Activated naive CD4-positive, alpha-beta T cell treated with Interleukin-2 at 50 U/mL for 16 hours (primary cell): ENCODE measurements at places on chromosomes 1 and 21.

GRCh38 chr1:218367118-218367517 is 22.0 kb downstream of the TGFB2 start:
- DNase-seq, result no peak

- peak; percentile 76 for DNase-seq
Observed at GRCh38 chr1:154567386-154568156, at the start of gene CHRNB2. Gene CHRNB2, plus strand, starts transcription at chr1:154567778. Its CDS starts 267 bp downstream, at chr1:154568045.

GRCh38 chr1:223642237-223642636 is 23.3 kb downstream of the CAPN8 start:
- DNase-seq, result no peak

DNA sequence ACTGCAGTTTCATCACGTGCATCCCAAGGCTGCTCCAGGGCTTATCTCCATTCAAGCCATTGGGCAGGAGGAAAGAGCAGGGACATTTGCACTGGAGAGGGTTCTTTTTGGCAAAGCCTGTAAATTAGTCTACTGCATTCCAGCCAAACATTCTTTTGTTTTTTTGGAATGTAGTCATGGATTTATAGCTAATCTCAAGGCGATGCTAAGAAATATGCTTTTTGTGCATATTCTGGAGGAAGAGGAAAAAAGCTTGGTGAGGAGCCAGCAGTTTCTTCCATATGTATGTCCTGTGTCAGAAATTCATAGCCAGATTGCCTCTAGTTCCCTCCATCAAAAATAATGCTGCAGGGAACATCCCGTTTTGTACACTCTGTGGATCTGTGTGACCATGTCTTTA is 221.4 kb downstream of the BACH1 start:
- no peak for DNase-seq

GRCh38 chr1:246932366-246932700 is 585 bp upstream of the AHCTF1 start:
- DNase-seq, result no peak

DNA sequence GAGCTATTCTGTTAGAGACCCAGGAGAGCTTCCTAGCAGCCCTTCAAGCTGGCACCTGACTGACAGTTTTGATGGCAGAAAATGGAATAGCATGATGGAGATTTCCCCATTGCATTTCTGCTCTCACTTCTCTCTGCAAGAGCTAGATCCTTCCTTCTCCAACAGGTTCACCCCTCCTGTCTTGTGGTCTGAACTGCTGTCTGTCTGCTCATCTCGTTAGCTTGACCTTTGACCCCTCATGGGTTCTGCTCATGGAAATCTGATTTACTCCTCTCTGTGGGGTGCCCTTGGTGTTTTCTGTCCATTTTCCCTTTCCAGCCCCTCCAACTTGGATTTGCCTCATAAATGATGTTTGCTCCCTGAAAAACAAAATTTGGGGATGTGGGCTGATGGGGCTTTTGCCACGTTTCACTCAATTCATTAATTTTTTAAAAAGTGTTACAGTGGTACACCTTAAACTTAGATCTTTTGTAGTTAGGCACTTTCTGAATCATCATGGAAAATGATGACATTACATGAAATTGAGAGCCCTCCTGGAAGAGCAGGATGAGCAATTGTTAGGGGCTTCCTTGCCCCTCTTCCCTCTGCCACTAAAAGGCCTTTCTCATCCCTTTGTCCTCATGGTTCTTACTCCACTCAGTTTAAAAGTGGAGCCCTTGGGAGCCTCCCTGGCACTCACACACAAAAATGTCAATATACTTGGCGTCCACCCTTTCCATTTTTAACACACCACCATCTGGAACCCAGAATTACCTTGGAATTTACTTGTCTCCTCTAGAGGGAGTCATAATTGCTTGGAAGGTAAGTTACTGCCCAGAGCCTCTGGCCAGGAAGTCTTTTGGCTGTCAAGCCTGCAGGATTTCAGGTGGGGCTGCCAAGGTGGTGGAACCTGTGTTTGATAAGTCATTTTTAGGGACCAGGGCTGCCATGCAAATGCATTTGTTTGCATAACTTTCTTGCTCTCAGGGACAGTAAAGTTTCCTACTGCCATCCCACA is 31.9 kb upstream of the IL19 start:
- no peak for DNase-seq

- no peak for DNase-seq
Observed at GRCh38 chr1:57696043-57696442, 272.2 kb upstream of the DAB1 start.

DNA sequence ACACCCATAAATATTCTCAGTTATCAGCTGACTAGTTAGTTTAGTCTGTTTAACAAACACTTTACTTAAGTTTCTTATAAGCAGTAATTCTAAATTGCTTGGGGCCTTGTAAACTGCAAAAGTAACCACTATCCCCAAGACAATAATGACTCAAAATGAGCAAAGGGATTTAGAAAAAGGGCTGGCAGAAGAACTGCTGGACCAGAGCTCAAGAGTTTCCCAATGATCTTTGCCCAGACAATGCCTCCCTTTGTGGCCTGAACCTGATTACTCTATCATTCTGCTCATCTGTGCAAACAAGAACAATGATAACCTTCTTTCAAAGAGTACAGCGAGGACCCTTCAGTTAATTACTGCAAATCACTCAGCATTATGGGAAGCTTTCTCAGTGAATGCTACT is 123.5 kb downstream of the TIAM1 start:
- DNase-seq, result no peak

GRCh38 chr1:23367451-23367790 is 2.2 kb downstream of the ZNF436 start:
- DNase-seq, result no peak

GRCh38 chr1:35914717-35915116 is 16.2 kb upstream of the AGO3 start:
- no peak for DNase-seq

DNA sequence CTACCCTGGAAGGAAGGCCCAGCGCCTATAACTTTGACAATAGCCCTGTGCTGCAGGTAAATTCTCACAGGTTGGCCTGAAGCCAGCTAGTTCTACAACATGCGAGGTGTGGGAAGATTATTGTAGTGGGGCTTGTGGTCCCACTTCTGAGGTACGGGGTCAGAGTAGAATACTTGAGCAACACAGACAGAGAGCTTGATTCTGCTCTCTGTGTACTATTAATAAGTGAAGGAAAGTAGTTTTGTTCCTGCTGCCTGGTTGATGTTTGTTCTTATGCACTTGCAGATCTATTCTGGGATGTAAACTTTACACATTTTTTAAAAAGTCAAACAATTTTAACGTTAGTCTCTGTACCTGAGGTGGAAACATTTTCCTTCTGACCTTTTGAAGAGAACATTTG is 80.4 kb downstream of the LAMC1 start:
- no peak for DNase-seq

DNA sequence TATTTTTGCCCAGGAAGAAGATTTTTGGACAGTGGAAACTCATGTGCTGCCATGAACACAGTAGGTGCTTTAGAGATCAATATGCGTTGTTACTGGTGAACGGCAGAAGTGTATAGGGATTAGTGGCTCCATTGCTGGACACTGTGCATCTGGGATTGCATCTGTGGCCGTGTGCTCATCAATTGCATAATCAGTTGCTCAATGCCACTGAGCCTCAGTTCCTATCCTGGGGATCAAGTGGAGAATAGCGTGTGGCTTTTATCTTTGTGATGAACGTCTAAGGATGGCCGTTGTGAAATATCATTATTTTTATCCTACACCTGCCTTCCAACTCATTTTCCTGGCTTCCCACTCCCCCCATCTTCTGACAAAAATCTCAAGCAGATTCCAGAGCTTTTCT is 5.4 kb downstream of the TNN start:
- DNase-seq, result no peak

- no peak for DNase-seq
Observed at GRCh38 chr1:91701472-91701869, 184.5 kb downstream of the TGFBR3 start.

DNA sequence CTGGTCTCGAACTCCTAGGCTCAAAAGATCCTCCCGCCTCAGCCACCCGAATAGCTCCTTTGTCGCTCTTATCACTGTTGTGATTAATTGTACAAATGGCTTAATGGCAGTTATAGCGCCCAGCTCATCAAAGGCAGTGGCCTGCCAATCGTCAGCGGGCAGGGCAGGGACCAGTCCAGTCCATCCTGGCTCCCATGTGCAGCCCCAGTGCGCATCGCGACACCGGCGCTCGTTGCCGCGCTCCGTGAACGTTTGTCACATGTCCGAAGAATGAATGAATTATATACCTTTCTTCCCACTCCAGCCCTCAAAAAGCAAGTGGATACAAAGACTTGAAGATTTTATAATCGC is 18.4 kb downstream of the MTX1 start:
- DNase-seq, result peak; percentile 53

- DNase-seq, result no peak
Observed at GRCh38 chr1:66312271-66312990, 221.5 kb upstream of the SGIP1 start.

DNA sequence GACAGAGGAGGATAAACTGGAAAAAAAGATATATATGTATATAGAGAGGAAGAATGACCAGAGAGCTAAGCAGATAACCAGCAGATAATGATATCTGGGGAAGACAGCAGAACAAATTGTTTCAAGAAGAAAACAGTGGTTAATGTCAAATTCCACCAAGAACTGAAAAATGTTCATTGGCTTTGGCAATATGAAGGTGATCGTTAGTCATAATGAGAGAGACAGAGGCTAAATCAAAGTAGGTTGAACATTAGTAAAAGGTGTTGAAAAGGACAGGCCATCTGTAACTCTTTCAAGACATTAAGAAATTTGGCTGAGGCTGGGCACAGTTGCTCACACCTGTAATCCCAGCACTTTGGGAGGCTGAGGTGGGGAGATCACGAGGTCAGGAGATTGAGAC is 25.3 kb upstream of the CR2 start:
- DNase-seq, result no peak

DNA sequence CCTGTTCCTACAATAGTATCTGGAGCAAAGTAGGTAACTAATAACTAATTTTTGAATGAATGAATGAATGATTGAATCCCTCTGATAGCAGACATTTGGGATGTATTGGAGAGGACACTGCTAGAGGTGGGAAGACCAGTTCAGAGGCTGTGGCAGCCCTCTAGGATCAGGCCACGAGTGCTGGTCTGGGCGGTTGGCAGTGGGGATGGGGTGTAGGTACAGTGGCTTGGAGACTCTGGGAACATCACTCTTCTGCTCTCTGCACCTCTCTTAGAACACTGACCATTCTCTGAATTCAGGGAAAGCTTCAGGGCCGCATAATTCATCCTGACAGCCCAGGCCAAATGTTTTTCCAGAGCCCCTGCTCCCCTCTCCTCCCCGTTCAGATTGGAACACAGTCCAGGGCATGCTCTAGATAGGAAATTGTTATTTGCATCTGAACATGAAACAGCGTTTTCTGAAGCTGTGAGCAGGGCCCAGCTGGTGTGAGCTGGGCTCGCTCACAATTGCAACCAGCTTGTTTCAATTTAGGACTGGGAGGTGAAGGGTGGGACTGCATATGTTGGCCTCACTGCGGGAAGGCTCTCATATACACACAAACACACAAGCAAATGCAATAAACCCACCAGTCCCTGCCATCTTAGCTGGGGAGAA is 253.1 kb upstream of the USP24 start:
- DNase-seq, result no peak

- no peak for DNase-seq
Observed at GRCh38 chr1:12342401-12343003, 112.7 kb downstream of the VPS13D start.

- no peak for DNase-seq
Observed at GRCh38 chr1:200437556-200438203, 27.8 kb upstream of the ZNF281 start.

DNA sequence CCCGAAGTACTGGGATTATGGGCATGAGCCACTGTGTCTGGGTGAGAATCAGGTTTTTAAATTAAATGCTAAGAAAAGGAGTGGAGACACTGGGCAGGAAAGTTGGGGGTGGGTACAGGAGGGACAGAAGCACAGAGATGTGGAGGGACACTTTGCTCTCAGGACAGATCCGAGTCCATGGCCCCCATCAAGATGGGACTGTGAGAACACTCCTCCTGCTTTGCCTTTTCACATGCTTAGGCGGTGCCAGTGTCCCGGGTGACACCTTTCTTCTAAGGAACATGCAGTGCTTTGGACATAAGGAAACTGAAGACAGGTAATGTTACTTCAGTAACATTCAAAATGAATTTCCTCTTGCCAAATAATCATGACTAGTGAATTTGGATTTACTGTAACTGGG is 16.7 kb downstream of the SLC25A33 start:
- DNase-seq, result no peak

DNA sequence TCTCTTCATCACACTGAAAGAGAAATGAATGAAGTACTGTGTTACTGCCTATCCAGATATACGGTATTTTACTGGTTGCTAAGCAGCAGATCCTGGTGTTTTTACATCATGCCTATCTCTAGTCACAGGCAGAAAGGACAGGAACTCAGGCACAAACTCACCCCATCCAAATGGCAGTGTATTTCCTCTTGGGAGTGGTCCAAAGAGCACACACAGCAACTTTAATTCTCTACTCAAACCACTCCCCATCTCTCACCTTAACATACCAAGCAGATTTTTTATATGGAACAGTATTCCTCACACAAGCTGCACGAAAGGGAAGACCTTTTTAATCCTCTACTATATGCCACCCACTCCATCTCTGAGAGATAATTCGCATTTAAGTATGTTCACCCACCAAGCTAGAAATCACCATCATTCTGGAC is 27.3 kb downstream of the EIF4G3 start:
- no peak for DNase-seq

- DNase-seq, result no peak
Observed at GRCh38 chr1:7013833-7014639, 228.8 kb downstream of the CAMTA1 start.

DNA sequence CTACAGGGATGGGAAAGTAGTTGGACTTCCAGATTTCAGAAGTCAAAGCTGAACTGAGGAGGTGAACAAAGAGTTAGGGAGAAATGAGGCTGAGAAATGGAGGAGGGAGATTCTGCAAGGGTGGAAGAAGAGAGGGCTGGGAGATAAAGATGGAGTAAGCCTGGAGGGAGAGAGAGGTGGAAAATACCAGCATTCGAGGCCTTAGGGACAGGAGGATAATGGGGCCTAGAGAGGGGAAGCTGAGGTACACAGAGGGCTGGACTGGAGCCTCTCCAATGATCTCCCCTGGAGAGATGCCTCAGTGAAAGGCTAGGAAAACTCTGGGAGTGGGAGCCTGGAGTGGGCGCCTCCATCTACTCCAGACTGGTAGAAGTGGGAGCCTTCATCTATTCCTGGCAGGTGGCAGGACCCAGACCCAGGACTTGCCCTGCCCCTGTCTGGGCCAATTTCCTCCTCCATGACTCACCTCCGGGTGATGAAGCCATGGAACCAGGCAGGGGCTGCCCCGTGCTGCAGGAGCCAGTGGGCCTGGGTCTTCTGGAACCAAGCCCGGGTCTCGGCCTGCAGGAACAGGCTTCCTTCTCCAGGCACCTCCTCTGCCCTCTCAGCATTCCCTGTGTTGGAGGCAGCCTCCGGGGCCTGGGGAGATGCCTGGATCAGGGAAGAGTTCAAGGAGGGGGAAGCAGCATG is 1.9 kb downstream of the SH2D2A start:
- peak; percentile 61 for DNase-seq

- no peak for DNase-seq
Observed at GRCh38 chr1:198638894-198639635, at the start of gene PTPRC. Gene PTPRC, plus strand, starts transcription at chr1:198639040. Its CDS starts 229 bp downstream, at chr1:198639269.
